ENCODE measurements at places on chromosomes 2 and 18.

DNA sequence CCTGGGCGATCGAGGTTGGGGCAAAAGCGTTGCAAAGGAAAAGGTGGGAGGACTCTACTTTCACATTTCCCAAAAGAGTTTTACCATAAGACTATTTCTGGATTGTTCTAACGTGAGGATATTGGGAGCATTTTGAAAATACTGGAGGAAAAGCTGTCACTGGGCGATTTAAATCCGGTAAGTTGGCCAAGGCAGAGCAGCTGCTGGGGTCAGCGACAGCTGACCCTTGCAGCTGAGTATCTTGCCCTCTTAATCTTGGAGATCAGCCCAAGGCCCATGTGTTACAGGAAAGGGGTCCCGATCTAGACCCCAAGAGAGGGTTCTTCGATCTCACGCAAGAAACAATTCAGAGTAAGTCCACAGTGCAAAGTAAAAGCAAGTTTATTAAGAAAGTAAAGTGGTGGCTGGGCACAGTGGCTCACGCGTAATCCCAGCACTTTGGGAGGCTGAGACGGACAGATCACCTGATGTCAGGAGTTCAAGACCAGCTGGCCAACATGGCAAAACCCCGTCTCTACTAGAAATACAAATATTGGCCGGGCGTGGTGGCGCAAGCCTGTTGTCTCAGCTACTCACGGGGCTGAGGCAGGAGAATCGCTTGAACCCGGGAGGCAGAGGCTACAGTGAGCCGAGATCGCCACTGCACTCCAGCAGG lies 964 bp upstream of the ST3GAL5 start:
- DNase-seq, result no peak

DNA sequence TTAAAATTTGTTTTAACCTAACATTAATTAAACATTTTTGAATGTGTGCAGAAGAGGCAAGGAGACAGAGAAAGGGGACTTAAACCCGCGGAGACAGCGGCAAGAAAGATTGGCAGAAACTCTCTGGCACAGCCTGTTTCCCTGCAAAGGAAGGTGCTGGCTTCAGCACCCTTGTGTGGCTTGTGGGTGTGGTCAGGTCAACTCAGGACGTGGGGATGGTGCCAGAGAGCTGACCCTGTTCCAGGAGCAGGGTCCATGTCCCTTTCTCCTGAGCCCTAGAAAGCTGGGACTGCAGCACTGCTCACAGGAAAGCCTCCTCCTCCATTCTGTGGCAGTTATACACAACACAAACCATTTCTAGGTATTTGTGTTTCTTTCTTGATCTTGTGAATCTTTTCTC lies 176.2 kb upstream of the ST6GAL2 start:
- no peak for DNase-seq

- no peak for DNase-seq
These were observed 39.4 kb downstream of the EDAR start for GRCh38 chr2:108949316-108950239.

GRCh38 chr2:134206031-134206430 lies 47.8 kb upstream of the MGAT5 start:
- DNase-seq, result no peak

DNA sequence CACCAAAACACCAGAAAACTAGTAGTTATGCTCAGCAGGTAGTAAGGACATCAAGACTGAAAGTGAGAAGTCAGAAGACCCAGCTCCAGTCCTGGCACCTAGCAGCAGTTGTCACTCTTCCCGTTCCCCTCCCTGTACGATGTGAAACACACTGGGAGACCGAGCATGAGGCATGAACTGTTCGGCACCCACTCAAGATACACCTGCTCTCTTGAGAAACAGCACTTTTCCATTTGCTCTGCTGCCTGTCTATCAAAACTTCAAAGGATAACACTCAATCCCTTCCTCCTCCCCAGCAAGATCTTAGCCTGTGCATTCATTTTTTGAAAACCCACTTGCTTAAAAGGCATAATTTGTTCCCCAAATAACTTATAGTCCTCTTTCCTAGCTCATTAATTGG lies 123.9 kb downstream of the PLEKHM3 start:
- DNase-seq, result no peak

GRCh38 chr2:74597410-74597809 lies 42.9 kb downstream of the DOK1 start:
- no peak for DNase-seq

GRCh38 chr2:9160732-9161131 lies 45.9 kb upstream of the ASAP2 start:
- DNase-seq, result no peak
